MCF 10A (cell line): ENCODE measurements at places on chromosomes 6 and 20.

DNA sequence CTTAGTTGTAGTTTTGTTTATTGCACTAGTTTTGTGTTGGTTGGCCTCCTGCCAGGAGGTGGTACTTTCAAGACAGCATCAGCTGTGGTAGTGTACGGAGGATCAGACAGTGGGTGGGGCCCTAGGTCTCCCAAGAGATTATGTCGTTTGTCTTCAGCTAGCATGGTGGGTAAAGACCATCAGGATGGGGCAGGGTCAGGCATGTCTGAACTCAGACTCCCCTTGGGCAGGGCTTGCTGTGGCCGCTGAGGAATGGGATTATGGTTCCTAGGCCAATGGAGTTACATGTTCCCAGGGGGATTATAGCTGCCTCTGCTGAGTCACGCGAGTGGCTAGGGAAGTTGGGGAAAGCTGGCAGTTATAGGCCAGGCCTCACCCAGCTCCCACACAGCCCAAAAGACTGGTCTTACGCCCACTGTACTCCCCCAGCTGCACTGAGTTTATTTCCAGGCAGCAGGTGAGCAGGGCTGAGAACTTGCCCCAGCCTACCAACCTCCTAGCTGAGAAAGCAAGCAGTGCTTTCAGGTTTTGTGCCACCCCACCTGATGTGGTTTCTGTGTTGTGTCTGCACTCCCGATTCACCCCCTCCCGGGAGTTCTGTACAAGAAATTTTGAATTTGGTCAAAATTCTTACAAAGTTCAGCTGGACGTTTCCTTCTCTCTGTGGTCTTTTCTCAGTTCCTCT lies 24.7 kb downstream of the ZSCAN31 start:
- no peak for DNase-seq

DNA sequence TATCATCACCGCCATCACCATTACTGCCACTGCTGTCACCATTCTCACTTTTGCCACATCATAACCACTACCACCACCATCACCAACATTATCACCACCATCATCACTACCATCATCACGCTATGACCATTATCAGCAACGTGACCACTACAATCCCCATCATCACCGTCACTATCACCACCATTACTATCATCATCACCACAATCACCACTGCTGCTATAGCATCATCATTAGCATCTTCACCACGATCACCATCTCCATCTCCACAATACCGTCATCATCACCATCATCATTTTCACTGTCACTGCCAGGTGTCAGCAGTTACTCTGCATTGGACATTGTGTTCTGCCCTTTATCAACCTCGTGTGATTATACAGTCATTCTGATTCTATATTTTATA lies 19.0 kb downstream of the CST4 start:
- no peak for DNase-seq

- DNase-seq, result peak; percentile 57
Observed at GRCh38 chr20:11716239-11716944, 201.3 kb upstream of the BTBD3 start.

GRCh38 chr6:155004576-155005372 lies 9.7 kb downstream of the TIAM2 start:
- DNase-seq, result no peak

GRCh38 chr6:496649-497048 lies 105.1 kb downstream of the IRF4 start:
- DNase-seq, result no peak

DNA sequence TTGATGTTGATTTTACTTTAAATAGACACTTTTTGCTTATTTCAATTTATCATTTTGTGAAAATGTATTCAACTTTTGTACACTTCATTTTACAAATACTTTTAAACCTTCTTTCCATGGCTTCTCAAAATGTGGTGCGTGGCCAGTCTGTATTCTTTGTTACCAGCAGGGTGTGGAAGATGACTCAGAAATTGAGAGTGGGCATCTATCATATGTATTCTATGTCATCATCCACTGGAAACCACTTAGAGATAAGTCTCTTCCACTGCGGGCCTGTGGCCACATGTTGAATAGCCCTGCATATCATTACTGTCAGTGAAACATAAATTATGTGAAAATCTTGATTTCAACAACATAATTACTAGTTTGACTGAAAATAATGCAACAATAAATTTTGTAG lies 52.6 kb upstream of the MC3R start:
- DNase-seq, result no peak

- DNase-seq, result no peak
Observed at GRCh38 chr6:135323202-135323668, 142.1 kb downstream of the MYB start.

DNA sequence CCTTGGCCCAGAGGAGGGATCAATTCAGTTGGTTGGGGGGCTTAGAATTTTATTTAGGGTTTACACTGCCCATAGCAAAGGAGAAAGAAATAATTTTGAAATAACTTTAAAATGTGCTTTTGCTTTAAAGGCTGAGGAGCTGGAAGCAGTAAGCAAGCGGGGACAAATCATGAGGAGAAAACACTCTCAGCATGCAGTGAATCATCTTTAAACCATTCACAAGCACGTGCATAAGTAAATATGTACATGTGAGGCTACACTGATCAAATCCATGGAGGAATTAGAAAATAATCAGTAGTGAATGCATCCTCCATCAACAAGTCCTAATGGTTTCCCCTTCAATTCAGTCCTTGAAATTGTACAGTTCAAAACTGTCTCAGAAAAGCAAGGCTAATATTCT lies 181.0 kb downstream of the MTFR2 start:
- DNase-seq, result peak; percentile 46

DNA sequence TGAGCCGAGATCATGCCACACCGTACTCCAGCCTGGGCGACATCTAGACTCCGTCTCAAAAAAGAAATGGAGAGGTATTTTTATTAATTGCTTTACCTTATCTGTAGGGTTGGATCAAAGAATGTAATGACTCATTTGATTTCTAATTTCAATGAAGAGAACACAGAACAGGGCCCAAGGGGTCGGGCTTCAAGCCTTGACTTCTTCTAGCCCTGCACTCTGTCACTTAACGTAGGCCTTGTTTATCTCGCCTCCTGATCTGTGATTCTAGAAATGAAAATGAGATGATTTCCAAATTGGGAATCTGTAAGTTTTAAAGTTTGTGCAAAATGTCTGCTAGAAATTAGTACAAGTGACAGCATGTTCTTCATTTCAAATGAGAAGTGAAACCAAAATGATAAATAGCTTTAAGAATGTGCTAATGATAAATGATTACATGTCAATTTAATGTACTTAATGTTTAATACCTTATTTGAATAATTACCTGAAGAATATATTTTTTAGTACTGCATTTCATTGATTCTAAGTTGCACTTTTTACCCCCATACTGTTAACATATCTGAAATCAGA lies 180.5 kb downstream of the SLC16A10 start:
- no peak for DNase-seq

GRCh38 chr20:48090784-48091183 lies 305.5 kb upstream of the SULF2 start:
- no peak for DNase-seq

DNA sequence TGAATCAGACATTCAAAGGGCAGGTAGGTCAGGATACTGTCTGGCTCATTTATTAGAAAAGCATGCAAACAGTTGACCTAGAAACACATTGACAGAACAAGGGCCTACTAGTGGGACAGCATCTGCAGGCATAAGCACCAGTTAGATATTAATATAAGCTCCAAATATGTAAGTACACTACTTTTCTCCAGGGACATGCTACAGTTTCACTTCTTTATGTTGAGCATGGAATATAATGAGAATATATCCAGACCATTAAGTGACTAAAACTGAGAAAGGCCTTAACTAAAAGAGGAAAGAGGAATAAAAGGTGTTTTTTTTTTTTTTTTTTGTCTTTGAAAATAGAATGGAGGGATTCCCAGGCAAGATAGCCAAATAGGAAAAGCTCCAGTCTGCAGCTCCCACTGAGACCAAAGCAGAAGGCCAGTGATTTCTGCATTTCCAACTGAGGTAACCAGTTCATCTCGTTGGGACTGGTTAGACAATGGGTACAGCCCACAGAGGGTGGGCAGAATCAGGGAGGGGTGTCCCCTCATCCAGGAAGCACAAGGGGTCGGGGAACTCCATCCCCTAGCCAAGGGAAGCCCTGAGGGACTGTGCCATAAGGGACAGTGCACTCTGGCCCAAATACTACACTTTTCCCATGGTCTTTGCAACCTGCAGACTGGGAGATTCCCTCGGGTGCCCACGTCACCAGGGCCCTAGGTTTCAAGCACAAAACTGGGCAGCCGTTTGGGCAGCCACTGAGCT lies 251.6 kb downstream of the PHF3 start:
- DNase-seq, result no peak

DNA sequence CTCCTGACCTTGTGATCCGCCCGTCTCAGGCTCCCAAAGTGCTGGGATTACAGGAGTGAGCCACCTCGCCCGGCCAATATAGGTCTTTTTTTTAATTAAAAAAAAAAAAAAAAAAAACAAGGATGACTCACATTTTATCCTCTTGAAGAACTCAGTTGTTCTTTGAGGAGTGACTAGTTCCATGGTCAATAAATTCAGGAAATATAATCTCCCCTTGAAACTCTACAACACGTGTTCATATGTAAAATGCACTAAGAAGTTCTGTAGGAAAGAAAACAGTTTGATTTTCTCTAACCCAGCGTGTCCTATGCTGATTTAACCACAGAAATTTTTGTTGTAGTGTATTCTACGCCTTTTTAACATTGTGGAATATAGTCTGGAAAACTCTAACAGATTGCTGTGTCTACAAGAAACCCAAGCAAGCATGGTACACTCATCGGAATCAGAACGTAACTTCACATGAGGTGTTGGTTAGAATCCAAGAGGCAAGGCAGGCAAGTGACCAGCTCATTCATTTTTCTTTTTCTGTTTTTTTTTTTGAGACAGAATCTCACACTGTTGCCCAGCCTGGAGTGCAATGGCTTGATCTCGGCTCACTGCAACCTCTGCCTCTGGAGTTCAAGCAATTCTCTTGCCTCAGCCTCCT lies 79.0 kb upstream of the ZNF217 start:
- no peak for DNase-seq

- DNase-seq, result no peak
Observed at GRCh38 chr6:139883776-139884175, 509.3 kb upstream of the CITED2 start.

DNA sequence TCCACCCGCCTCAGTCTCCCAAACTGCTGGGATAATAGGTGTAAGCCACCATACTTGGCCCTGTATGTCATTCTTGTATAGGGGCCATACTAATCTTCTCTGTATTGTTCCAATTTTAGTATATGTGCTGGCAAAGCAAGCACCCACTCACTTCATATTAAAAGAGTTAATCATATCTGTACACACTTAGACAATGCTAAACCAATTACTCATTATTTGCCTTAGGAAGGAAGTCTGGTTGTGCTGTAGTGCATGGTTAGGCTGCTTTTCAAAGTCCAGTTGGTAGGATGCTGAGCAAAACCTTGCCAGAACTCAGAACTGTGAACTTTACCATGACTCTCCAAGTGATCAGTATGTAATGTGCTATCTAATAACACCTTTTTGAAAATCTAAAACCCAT lies 88.6 kb downstream of the LIN28B start:
- DNase-seq, result no peak

DNA sequence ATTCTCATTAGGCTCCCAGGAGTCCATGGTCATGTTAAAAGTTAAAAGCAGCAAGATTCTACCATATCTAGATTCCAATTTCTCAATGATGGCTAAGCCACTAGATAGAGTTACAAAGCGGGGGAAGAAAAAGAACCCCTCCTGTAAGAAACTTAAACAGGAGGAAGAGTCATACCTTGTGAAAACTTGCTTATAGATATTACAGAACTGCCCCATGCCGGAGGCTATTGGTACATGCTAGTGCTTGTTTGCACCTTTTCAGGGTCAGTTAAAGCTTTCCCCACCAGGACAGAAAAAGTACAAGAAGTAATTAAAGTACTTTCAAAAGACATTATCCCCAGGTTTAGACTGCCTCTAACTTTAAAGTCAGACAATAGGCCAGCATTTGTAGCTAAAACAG lies 15.5 kb upstream of the GSTA3 start:
- peak; percentile 53 for DNase-seq

DNA sequence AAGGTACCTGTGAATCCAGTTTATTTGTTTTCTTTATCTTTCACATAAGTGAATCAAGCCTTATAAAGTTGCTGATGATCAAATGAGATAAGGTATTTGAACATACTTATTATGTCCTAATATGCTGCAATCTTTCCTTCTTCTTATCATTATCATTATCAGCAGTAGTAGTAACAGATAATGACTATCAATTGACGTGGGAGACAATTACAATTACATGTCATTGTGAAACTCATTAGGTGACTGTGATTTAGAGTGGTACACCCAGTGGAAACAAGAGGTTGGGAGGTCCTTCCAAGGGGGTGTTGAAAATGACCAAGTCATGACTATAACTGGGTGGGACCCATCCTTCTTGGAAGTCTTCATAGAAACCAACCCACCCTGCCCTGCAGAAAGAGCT lies 2.8 kb downstream of the CLIC5 start:
- no peak for DNase-seq

- DNase-seq, result no peak
Observed at GRCh38 chr6:118875672-118876071, 18.3 kb upstream of the ASF1A start.

DNA sequence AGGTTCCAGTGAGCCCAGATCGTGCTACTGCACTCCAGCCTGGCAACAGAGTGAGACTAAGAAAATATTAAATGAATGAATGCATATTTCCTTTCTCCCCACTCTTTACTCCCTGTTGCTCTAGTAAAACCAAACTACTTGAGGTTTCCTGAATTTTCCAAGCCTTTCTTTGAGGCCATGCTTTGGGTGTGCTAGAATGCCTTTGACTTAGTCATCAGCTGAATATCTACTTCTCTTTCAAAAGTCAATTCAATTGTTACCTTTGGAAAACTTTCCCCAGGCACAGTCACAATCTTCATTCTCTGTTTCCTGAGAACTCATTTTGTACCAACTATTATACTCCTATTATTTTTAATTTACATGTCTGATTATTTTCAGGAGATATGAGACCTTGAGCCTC lies 27.5 kb upstream of the CEP85L start:
- DNase-seq, result no peak

DNA sequence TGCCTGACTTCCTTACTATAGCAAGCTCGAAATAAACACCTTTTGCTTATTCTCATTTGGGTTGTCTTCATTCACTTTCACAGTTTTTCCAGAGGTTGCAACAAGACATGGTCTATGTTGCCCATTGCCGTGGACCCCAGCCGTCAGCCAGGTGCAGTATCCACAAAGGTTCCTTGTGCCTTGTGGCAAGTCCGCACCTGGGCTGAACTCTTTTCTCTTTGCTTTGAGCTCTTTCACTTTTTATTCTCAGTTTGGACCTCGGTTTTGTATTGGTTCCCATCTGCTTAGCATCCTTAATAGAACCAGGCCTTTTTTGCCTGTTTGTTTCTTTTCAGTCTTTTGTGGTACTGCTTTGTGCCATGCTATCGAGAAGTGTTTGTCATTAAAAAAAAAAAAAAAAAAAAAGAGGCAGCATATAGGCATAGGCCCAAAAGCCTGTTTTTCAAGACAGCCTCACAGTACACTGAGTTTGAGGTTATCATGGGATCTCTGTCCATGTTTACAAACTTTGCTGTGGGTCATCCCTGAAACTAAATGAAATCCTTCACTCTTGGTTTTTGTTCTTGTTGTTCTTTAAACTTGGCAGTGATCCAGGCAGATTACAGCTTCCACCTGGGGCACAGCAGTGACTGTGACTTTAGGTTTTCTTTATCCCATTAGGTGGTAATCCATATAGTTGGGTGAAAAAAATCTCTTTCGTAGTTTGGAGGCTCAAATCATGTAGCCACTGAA lies 33.3 kb downstream of the GSTA3 start:
- DNase-seq, result peak; percentile 23
